Stimulated activated CD4-positive, alpha-beta T cell treated with anti-CD3 and anti-CD28 coated beads, Interleukin-12 subunit alpha, Interleukin-12 subunit beta, amount 100 ng/mL, for 48 hours (primary cell): ENCODE measurements at places on chromosomes 4 and X.

DNA sequence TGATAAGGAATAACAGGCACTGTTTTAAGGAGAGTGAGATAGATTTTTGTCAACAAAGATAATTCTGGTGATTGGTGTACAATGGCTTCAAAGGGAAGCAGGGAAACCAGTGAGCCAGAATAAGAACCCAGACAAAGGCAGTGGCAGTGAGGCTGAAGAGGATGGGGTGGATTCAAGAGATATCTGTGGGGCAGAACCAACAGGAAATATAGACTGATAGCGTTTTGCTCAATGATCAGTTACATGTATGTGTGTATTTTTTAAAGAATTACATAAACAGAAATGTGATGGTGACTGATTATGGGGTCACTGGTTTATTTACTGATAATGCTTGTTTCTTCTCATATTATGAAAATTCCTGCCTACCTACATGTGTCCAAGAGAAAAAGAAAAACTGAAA lies 66.4 kb downstream of the AMMECR1 start:
- no peak for DNase-seq

- DNase-seq: no peak
Measured at GRCh38 chr4:40458683-40459082, 123.5 kb downstream of the CHRNA9 start.

DNA sequence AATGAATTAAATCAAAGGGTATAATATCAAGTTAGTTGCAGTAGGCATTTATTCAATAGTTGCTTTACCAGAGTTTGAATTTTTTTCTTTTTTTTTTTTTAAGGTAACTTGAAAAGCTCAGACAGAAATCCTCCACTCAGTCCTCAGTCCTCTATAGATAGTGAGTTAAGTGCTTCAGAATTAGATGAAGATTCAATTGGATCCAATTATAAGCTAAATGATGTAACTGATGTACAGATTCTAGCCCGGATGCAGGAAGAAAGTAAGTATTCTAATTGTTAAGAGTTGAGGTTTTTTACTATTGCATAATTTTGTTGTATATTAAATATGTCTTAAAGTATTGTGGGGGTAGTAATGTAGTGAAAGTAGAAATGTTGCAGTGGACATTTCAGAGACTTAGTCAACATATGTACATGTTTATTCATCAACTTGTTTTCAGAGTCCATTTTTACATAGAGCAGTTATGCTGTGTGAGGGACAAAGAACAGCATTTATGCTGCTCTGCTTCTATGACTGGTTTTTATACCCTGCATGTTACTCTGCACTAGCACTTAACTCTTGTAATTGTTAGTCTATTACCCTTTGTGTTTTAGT lies 38.4 kb downstream of the SLAIN2 start:
- no peak for DNase-seq

- no peak for DNase-seq
Measured at GRCh38 chrX:28802625-28803024, 215.4 kb downstream of the IL1RAPL1 start.

DNA sequence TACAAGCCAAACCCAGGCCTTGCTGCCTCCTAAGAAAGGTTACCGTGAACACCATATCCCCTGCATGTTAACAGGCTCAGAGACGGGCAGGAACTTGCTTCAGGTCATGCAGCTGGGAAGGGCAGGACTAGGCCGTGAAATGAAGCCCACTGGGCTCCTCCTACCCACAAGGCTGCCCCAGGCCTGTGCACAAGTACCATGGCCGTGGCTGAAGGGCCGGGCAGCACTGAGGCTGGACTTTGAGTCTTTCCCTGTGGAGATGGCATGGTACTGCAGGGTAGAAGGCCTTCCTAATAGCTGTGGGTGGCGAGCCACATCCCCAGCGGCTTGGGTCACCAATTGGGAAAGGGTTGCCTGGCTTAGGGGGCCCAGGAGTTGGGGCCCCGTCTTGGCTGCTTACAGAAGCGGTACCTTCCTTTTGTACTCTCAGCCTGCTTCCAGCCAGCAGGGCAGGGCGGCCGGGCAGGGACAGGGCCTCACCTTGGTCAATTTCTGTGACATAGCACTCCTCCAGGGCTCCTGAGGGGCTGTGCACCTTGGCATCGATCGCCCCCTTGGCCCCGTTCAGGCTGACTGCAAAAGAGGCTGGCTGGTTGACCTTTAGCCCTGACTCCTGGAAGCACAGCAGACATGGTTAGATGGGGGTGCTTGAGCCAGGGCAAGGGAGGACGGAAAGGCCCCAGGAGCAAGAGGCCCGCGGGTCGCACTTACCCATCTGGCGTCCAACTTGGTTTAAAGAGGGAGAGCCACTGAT lies 23.8 kb downstream of the FLNA start:
- no peak for DNase-seq

GRCh38 chrX:11756354-11757318 lies 1.4 kb upstream of the MSL3 start:
- DNase-seq: no peak

GRCh38 chr4:106615410-106615945 lies 246.9 kb upstream of the GIMD1 start:
- DNase-seq: no peak

- peak; percentile 14 for DNase-seq
Measured at GRCh38 chrX:120549483-120550452, 11.0 kb downstream of the CUL4B start.

DNA sequence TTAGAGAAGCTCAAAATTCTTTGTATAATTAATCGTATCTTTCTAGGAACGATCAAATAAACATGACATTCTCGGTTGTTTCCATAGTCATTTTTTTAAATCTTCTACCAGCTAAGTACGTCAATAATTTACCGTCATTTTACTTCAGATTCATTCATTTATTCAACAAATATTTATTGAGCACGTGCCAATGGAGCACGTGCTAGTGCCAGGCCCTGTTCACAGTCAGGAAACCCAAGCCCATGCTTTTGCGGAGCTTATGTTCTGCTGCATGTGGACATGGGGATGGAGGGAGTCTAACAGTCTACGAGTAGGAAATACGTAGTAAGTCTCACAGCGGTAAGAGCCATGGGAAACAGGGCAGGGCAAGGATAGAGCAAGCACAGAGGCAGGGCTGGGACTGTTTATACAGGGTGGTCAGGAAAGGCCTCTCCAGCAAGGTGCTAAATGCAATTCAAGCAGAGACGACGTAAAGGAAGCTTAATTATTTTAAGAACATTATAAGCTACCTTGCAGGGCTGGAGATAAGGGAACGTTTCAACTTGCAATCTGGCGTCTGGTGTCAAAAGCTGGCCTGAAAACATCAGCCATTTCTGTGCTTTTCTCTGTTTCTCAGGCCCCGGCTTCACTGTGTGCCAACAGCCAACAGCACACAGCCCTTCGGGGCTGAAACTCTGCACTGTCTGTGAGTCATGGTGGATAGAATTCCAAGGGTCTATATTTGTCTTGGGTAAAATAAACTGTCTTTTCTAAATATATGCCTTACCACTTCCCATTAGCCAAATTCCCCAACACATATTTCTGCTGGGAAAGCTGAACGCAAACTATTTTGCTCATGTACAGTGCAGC lies 517.1 kb upstream of the ZFP42 start:
- no peak for DNase-seq

- no peak for DNase-seq
Measured at GRCh38 chrX:29530501-29530900, 684.9 kb upstream of the MAGEB2 start.

GRCh38 chrX:10513974-10514373 lies 106.4 kb downstream of the MID1 start:
- no peak for DNase-seq

DNA sequence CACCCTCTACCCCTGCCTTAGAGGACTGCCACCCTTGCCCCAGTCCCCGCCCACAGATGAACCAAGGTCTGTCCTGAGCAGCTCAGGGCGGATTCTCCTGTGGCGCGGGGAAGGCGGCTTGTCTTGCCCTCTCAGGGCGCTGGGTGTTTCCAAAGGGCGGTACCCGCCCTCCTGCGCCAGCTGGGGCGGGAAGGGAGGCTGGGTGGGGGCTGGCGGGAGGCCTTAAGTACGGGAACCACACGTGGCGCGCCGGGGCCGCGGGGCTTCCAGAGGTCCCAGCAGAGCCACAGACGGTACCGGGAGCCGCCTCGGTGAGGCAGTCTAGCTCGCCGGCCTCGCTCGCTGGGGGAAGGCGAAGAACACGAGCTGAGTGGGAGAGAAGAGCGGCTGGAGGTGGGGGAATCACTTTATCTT lies 361.1 kb downstream of the MID1IP1 start:
- peak; percentile 29 for DNase-seq

- DNase-seq: no peak
Measured at GRCh38 chrX:123993904-123994635, 32.6 kb downstream of the STAG2 start.

- DNase-seq: no peak
Measured at GRCh38 chr4:39068907-39069306, 6.9 kb downstream of the KLHL5 start.

GRCh38 chr4:91058345-91058744 lies 931.2 kb downstream of the CCSER1 start:
- DNase-seq: no peak

DNA sequence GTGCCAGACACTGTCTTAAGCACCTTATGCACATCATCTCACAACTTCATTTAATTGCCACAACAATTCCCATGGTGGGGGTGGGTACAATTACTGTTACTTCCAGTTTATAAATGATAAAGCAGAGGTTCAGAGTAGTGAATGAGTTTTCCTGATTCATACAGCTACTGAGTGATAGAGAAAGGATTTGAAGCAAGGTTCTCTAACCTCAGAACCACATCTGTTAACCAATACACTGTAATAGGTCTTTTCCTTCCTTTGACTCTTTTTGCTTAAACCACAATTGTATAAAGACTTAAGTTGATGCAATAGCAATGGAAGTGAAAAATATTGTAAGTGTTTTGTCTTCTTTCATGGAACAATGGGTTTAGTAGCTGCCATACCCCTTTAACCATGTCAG lies 43.5 kb upstream of the PAK3 start:
- no peak for DNase-seq

- no peak for DNase-seq
Measured at GRCh38 chr4:104750008-104750407, 255.3 kb upstream of the CXXC4 start.

GRCh38 chr4:8547912-8548730 lies 32.1 kb upstream of the GPR78 start:
- no peak for DNase-seq

DNA sequence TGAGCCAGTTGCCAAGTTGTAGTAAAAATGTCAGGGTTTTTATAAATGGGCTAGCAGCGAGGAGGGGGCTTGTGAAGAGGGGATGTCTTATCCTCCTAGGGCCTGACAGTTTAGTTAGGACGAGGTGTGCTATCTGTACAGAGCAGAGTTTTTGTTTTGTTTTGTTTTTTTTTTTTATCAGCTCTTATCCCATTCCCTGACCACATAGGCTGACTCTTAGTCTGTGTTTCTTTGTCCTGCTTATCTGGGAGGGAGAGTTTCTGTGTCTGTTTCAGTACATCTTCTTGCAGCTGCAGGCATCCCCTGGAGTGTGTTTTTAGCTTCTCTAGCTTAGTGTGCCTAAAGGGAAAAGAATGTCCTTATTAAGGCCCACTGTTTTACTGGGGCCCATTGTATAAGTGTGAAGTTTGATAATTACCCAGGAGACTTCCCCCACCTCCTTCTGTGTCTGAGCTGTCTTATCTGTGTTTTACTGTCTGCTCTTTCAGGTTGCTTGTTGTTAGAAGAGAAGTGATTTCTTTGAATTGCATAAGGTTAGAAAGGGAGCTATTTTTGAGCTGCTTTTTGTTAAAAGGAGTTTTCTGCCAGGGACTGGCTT lies 32.0 kb downstream of the PAGE2 start:
- no peak for DNase-seq

DNA sequence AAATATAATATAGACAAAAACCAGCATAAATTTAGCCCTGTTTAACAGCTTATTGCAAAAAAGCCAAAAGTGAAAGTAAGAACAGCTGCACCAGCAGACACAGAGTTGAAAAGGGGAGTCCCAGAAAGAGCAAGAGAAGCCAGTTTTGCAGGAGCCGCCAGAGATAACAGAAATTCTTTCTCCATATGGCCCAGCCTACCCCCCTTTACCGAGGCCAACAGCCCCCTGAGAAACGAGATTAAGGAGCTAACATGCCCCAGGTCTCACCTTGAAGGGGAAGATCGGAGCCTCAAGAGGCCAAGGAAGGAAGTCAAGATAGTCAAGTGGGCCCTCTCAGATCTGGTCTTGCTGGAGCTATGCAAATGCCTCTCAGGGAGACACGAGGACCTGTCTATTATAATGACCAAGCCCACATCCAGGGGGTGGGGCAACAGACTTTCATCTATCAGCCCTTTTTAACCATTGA lies 4.8 kb downstream of the ACOX3 start:
- no peak for DNase-seq

DNA sequence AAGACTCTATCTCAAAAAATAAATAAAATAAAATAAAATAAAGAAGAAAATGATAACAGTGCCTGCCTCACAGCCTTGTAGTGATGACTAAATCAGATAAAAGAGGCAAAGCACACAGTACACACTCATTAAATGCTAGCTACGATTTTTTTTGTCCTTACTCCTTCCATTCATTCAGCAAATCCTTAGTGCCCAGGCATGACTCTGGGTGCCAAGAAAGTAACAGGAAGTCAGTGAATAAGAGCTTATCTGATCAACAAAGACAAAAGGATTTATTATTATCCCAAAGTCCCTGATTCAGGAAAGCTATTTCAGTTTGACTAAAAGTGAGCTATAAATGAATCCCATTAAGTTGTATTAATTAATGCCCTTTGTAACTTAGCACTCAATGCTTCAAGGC lies 92.7 kb downstream of the SH3KBP1 start:
- no peak for DNase-seq

- no peak for DNase-seq
Measured at GRCh38 chr4:11178433-11178832, 250.3 kb downstream of the HS3ST1 start.

GRCh38 chr4:156931267-156931666 lies 40.3 kb downstream of the PDGFC start:
- DNase-seq: no peak

GRCh38 chr4:169593050-169593560 lies 19.3 kb downstream of the NEK1 start:
- no peak for DNase-seq

DNA sequence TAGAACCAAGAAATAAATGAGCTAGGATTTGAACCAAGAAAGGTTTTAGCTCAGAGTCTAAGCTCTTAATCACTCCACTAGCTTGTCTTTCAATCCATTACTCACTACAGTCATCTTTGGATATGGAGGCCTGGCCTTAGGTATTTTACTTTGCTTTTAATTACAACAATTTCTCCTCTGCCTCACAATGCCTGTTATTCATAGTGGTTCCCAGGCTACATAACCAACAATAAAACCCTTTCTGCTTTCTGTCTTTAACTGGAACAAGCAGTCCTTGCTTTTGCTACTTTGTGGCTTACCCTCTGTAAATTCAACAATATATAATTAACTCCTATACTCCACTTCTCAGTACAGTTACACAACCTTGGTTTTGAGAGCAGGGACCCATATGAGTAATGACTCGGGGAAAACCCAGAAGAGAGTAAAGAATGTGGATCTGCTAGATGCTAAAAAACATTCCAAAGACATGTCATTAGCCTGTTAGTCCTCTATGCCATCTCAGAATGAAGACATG lies 94.7 kb upstream of the NAP1L5 start:
- DNase-seq: no peak

DNA sequence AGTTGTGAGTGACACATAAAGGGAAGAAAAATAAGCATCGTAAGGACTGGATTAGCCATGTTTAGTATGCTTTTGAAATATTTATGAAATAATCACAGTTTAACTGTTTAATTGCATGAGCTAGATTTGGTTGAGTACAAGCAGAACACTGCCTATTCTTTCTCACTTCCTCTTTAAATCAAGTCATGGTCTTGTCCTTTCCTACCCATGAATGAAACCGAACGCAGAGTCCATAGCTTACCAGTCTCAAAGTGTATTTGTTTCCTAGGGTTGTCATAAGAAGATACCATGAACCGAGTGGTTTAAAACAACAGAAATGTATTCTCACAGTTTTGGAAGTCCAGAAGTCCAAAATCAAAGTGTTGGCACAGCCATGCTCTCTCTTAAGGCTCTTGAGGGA lies 684.0 kb upstream of the MAGEB2 start:
- DNase-seq: no peak
